ENCODE measurements at places on chromosomes 2 and 18.

GRCh38 chr2:8418721-8419120 lies 263.1 kb upstream of the ID2 start:
- no peak for DNase-seq

DNA sequence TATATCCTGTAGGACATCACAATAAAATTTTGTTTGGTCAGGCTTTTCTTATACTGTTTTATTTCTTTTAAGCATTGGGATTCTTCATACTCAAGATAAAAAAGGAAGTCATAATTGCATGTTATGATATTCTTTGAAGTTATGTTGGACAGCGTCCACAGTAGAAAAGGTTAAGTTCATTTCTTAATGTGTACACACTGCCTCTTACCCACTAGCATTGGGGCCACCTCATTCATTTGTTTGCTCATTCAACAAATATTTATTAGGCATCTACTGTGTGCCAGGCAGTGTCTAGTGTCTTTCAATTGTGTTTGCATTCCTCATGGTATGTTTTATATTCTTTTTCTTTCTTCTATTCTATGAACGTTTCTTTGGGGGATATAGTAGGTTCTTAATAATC lies 70.2 kb downstream of the PTPRM start:
- DNase-seq = no peak

GRCh38 chr2:158917121-158917520 lies 51.3 kb upstream of the TANC1 start:
- no peak for DNase-seq

GRCh38 chr18:40810372-40810771 lies 1144.7 kb upstream of the PIK3C3 start:
- no peak for DNase-seq

GRCh38 chr2:26557244-26557925 lies 79.5 kb upstream of the OTOF start:
- DNase-seq = no peak

DNA sequence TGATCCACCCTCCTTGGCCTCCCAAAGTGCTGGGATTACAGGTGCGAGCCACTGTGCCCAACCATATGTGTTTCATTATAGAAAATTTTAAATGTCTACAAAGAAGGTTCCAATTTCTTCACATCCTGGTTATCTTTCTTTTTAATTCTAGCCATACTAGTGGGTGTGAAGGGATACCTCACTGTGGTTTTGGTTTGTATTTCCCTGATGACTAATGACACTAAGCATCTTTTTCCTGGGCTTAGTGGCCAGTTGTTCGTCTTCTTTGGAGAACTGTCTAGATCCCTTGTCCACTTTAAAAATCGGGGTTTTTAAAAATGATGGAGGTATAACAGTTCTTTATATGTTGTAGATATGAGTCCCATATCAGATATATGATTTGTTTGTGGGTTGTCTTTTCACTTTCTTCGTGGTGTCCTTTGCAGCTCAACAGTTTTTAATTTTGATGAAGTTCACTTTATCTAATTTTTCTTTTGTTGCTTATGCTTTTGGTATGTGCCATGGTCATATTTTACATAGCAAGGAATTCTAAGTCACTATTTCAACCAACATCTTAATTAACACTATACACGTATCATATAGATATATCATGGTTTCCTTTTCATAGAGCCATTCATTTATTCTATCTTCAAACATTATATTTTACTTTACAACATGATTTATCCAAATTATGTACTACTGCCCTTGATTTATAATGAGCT lies 135.0 kb upstream of the RIOK3 start:
- no peak for DNase-seq

DNA sequence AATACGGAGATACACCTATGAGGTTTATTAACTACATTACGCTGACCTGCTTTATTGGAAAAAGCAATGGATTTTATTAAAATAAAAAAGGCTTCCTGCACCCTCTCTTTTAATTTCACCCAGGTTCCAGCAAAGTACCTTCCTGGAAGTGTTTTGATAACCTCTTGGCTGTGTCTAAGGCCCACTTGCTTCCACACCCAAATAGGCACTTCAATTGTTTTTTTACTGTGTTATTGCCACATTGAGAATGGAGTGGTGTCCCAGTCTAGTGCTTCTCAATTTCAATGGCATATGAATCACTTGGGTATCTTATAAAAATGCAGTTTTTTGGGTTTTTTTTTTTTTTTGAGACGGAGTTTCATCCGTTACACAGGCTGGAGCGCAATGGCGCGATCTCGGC lies 47.6 kb downstream of the SF3B1 start:
- no peak for DNase-seq

DNA sequence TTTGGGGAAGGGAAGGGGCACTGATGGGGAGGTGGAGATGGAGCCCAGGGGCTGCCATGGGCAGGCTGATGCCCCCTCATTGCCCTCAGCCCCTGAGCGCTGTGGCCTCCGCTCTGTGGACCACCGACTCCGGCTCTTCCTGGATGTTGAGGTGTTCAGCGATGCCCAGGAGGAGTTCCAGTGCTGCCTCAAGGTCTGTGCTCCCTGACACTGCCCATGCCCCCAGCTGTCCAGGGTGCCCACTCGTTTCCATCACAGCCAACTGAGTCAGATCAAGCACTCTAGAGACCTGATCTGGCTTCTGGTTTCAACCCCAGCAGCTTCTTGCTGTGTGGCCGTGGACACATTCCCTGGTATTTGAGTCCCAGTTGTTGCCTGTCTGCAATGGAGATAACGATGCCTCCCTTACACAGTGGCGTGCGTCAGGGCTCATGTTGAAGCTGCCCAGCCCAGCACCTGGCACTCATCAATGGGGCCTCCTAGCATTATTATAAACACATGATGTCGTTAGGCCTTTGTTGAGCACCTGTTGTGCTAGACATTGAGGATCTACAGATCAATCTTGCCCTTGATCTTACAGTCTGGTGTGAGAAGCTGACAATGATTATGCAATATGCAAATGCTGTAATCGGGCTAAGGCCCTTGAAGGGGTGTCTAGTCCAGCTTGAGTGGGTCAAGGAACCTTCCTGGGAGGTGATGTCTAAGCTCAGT lies 14.4 kb downstream of the STK11IP start:
- DNase-seq = no peak

- no peak for DNase-seq
These were observed 39.3 kb upstream of the NARS1 start for GRCh38 chr18:57660961-57661360.

- no peak for DNase-seq
These were observed 96.8 kb upstream of the CRACDL start for GRCh38 chr2:99032786-99033185.

- no peak for DNase-seq
These were observed 551.1 kb downstream of the ZEB2 start for GRCh38 chr2:143968860-143969259.

GRCh38 chr2:59604123-59604522 lies 949.3 kb downstream of the BCL11A start:
- no peak for DNase-seq

DNA sequence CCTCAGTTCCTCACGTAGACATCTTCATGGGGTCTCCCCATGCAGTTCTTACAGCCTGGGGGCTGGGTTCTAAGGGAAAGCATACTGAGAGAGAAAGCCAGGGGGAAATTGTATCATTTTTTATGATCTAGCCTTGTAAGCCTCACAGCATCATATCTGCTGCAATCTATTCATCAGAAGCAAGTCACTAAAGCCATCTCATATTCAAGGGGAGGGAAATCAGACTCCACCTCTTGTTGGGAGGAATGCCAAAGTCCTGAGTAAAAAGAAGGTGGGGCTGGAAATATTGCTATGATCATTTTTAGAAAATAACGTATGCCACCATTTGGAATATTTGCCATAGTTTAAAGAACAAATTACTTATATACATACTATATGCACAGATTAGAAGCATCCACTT lies 304.6 kb downstream of the TXNL1 start:
- DNase-seq = no peak

- DNase-seq = no peak
These were observed 98.6 kb downstream of the NOL10 start for GRCh38 chr2:10591207-10591606.

GRCh38 chr2:177192788-177193187 lies 19.8 kb upstream of the HNRNPA3 start:
- DNase-seq = no peak

DNA sequence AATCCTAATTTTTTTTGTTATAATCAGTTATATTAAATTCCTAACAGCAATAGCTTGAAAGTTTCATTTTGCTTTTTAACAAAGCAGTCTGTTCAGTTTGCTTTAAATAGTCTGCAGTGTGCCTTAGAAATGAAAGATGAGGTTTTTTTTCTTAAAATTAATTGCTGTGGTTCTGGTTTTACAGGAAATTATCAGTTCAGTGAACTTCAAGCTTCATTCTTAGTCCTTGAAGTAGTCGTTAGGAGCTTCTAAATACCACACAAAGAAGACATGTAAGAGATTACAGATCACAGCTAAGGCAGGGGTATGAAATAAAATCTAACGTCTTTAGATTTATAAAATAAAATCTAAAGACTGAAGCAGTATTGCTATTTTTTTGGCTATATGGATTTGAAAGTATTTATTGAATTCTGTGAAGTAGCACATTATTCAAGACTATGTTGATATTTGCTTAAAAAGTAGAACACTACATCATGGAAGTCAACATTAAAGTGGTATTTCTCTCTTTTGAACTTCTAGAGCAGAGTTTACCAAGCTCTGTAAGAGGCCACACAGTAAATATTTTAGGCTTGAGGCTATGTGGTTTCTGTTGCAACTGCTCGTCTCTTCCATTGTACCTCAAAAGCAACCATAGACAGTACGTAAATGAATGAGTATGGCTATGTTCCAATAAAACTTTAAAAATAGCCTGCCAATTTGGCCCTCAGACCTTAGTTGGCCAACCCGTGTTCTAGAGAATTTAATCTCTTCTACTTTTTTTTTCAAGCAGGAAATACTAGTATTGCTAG lies 81.5 kb upstream of the STON1 start:
- no peak for DNase-seq

GRCh38 chr18:49645841-49646351 lies 84.0 kb downstream of the LIPG start:
- no peak for DNase-seq

DNA sequence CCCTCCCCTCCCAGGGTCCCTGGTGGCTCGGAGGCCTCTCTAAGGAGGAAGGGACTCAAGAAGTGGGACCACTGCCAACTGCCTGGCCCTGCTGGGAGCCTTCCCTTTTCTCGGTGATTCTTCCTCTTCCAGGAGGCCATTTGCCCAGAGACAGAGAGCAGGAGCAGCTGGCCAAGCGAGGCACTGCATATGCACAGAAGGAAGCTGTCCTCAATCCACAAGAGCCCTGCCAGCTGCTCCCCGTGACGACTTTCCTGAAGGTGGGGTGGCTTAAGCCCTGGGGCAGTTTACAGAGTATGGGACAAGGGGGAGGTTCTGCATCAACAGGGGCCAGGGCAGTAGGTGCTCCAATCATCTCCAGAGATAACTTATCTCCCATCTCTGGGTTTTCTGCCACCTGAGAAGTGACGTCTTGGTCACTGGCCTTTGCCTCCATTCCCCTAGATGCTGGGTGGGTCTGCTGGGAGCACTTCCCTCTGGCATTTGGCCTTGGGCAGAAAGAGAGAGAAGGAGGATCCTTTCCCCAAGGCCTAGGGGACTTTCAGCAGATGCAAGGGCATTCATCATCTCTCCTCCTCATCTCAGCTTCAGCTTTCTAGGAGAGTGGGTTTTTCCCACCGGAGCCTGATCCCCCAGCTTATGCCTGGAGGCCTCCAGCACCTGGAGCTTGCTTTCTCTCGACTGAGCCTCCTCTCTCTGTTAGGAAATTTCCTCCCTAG lies 28.5 kb downstream of the CIB4 start:
- DNase-seq = no peak

DNA sequence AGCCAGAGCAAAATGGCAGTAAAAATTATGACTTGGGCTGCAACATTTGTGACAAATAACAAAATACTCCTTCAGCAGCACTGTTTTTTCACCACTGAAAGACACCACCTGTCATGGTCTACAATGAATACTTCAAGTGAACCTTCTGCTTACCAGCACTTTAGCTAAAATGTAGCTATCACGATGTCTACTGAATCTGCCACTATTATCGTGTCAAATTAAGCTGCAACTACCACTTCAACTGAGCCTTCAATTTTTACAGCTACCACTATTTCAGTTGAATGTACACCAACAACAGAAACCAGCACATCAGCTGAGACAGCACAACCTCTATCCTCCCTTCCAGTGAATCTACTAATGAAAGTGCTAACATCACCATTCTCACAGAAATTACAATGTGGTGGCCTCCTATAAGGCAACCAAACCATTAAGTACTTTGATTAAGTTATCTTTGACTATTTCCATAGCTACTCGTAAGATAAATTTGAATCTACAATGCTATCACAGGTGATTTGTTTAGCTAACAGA lies 10.8 kb upstream of the DYNAP start:
- DNase-seq = no peak
